ENCODE measurements at places on chromosomes 16 and 17.

DNA sequence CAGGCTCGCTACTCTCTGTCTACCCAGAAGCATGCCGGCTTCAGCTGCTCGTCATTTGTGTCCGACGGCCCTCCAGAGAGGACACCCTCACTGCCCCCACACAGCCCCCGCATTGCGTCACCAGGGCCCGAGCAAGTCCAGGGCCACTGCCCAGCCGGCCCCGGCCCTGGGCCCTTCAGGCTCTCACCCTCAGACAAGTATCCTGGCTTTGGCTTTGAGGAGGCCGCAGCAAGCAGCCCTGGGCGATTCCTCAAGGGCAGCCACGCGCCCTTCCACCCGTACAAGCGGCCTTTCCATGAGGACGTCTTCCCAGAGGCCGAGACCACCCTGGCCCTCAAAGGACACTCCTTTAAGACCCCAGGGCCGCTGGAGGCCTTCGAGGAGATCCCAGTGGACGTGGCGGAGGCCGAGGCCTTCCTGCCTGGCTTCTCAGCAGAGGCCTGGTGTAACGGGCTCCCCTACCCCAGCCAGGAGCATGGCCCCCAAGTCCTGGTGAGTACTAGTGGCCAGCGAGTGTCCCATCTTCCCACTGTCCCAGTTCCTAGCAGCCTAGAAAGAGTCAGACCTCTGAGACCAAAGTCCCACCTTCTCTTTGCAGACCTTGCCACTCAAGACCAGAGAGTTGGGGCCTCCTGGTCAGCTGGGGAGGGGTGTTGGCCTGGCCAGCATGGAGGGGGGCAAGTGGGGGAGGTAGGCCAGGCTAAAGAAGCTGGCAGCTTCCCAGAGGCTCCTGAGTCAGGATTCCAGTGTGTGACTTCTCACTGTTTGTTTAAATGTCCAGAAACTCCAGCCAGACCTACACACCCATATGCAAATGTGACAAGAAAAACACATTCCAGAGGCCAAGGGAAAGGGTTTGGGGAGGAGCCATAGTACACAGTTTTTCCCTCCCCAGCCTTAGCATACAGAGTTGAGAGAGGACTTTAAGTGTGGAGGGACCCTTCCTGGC lies 18.6 kb downstream of the FOXN1 start:
- DNase-seq: no peak

- no peak for DNase-seq
These were observed 914.1 kb upstream of the CDH8 start for GRCh38 chr16:62950351-62950750.

- DNase-seq: no peak
These were observed at the start of gene ZNF469 for GRCh38 chr16:88382491-88383400. Gene ZNF469, plus strand, starts transcription at chr16:88382959. Its CDS starts 44,512 bp downstream, at chr16:88427471.

DNA sequence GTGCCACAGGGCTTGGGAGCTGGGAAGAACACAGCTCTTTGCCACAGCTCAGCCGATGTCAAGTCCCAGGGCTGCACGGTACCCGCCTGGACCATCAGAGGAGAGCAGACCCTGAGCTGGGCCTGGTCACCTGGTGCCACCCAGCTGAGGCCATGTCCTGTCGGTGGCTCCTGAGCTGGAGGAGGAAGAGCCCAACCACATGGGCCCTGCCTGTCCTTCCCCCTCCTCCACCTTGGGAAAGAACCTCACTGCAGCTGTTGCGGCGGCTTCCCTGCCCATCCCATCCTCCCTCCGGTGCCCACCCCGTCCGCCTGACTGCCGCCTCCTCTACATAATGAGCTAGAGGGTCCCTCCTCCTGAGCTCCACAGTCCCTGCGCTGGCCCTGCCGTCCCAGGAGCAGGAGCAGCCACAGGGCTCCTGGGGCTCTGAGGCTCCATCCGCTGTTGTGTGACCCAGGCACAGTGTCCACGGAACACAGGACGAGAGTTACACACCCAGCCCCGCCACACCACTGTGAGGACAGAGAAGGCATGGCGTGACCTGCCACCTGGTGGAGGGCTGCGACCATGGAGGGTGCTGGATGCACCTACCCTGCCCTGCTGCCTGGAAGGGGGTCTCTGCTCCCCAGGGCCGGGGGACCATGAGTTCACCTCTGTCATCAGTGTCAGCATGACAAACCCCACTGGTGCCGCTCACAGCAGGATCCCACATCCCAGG lies 21.4 kb upstream of the CHMP6 start:
- peak; percentile 56 for DNase-seq

DNA sequence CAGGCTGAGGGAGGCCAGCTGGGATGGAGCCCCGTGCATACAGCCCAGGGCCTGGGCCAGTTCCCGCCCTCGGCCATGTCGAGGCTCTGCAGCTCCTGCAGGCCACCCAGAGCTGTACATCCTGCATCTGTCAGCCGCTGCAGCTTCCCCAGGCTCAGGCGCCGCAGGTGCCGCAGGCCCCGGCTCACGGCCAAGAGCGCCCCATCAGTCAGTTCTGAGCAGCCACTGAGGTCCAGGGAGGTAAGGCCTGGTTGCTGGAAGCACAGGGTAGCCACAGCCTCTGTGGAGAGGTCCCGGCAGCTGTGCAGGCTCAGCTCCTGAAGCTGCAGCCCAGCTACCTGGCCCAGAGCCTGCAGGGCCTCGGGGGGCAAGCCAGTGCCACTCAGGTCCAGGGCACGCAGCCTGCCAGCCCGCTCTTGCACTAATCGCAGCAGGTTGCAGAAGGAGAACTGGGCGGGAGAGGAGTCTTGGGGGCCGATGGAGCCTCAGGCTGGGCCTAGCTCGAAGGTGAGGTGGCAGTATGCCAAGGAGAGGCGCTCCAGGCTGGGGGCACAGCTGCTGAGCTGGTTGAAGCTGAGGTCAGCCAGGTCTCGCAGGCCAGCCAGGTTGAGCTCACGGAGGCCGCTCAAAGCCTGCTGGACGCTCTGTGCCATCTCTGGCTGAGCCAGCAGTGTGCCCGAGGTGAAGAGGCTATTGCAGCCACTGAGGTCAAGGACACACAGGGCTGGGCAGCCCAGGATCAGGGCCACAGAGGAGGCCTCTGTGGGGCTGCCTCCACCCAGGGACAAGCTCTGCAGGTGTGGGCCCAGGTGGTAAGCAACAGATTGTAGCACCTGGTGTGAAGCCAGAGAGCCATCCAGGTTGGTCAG lies 11.4 kb downstream of the ELMO3 start:
- DNase-seq: no peak

DNA sequence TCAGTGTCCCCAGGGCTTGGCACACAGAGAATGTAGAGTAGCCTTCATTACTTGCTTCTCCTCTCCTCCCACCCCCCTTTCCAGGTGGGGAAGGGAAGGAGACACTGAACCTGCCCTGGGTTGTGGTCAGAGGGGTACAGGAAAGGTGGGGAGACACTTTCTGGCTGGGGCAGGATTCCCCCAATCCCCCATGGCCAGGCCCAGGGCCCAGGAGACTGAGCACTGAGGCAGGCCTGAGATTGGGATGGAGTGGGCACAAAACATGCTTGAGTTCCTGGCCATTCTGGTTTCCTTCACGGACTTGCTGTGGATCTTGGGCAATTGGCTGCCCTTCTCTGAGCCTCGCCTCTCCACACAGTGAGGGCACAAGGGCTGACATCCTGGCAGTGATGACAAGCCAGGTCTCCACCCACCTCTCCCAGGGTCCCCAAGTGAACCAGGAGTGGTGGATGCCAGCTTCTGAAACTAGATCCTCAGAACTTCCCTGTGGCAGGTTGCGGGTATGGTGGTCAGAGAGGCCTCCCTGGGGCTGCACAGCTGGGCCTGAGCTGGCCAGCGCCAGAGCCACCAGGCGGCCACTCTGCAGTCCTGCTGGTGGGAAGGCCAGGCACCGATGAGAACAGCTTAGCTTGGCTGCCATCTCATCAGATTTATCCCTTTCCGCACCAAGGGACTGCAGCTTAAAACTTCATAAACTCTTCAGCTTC lies 9.3 kb downstream of the ZNF629 start:
- no peak for DNase-seq

DNA sequence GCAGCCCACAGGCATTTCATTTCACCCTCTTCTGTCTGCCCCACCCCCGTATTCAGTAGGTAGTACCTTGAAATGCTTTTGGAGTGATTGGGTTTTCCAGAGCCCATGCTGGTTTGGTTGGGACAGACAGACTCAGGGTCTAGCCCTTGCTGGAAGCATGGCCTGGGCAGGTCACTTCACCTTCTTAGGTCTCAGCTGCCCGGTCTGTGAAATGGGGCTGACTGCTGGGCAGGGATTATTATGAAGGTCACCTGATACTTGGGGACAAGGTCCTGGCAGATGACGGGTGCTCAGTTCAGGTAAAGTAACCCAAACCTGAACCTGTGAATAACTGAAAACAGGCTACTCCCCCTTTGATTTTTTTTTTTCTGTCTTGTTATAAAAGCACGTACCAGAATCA lies 116.0 kb downstream of the CLEC16A start:
- no peak for DNase-seq

DNA sequence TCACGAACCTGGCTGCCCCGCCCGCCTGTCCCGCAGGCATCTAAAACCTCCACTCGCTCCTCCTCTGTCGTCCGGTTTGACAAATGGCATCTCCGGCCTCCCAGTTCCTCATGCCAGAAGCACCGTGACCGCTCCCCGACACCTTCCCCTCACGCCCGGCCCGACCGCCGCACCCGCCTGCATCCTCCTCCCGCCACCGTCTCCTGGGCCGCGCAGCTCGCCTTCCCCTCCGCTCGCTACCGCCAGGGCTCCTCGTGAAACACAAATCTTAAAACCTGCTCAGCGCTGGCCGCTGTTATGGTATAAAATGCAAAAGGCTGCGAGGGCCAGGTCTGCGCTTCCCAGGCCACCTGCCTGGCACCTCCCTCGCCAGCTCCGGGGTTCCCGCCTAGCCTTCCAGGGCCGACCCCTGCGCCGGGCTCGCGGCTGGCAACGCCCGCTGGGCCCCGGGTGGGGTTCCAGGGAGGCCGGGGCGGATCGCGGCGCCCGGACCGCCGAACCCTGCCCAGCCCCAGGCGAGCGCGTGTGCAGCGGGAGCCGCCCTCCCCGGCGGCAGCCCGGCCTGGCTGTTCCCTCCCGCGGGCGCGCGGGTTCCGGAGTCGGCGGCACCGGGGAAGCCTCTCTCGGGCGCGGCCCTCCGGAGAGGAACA lies 488 bp downstream of the SPSB3 start:
- DNase-seq: no peak

GRCh38 chr16:82344157-82344556 lies 174.1 kb upstream of the MPHOSPH6 start:
- no peak for DNase-seq

DNA sequence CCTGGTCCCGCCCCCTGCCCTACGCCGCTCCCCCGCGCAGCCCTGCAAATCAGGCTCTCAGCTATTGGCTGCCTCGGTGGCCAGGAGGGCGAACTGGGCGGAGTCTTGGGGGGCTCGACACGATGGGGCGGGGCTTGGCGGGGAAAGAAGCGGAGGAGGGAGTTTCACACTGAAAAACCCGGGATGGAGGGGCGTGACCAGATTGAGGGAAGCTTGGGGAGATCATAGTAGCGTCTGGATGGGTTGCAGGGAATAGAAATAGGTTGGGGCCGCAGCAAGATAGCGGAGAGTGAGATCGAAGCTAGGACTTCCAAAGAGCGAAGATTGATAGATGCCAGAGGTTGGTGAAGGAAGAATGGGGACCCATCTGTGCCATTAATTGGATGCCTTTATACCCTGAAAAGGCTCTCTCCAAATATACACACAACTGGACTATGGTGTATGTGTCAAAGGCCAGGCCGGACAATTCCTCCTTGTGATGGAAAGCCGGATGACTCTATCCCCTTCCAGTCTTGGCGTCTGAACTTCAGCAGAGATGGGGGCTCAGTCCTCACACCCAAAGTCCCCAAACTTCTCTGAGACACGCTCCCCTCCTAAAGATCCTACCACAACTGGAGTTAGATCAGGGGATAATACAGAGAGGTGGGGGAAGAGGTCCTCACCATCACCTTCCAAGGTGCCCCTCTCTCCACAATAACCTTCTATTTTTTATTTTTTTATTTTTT lies 376 bp upstream of the STAC2 start:
- DNase-seq: peak; percentile 42

DNA sequence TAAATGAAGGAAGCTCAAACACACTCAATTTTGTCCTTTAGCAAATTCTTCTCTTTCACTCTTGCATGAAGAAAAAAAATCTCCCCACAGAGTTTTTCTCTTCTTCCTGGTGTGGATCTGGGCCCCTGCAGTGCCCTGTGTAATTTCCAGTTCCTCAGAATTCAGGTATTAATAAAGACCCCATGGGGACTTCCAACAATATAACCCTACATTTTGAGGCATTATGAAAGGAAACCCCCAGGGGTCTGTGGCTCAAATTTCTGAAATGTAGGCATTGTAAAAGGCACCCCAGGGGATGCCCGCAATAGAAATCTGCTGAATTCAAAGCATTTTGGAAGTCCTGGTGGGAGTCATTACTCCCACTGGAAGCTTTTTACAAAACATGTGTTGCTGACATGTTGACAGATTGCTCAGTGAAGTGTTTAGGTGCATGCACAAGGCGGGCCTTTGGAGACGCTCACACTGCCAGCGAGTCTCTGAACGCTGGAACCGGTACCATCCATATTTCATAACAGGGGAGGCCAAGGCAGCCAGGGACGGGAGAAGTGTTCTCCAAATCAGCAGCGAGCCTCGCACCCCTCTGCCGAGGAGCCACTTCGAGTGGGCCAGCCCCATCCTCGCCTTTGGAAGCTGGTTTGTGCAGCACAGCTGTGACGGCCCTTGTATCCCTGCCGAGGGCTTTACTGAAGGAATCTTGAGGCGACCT lies 154.0 kb downstream of the ZNF423 start:
- DNase-seq: no peak

DNA sequence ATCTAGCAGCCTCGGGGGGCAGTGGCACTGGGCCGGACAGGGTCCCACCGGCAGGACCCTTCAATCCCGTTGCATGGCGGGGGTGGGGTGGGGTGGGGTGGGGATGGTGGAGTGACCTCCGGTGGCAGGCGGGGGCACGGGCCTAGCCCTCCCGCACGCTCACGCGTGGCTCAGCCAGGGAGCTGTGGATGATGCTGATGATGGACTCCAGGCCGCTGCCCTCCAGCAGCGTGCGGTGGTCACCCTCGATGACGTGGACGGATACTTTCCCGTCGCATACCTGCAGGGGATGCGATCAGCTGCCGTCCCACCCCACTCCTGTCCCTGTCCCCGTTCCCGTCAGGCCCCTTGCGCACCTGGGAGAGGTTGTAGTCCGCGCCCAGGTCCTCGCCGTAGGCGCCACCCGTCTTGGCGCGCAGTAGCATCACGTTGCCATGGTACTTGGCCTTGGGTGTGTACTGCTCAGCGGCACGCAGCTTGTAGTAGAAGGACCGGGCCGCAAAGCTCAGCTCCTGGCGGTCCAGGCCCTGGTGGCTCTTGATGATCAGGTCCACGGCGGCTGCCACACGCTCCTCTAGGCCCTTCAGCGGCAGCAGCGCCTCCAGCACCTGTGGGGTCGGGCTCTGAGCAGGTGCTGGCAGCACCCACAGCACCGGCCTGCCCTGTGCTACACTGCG lies 13.5 kb upstream of the DUS1L start:
- no peak for DNase-seq

GRCh38 chr16:84378567-84378966 lies 10.2 kb downstream of the ATP2C2 start:
- DNase-seq: no peak
